ENCODE measurements at places on chromosomes 4 and X.

GRCh38 chr4:56976837-56977320 lies 527 bp downstream of the NOA1 start:
- DNase-seq: no peak

GRCh38 chr4:157804986-157805385 lies 367.8 kb downstream of the GASK1B start:
- no peak for DNase-seq

DNA sequence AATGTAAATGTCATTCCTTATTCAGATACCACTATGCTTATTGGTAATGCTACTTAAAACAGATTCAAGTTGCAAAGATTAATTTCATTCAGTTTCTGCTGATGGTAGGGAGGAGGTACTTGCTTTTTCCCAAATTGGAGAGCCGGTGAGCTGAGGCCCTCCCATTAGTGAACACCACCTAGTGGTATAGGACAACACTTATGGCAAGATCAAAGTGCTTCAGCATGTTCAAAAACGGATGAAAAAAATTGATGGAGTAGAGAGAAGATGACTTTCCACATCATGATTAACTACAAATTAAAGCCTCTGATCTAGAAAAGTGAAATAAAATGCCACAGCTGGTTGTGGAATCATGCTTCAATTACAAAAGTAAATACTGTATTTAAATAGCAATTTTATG lies 112.9 kb downstream of the MBNL3 start:
- DNase-seq: no peak

- DNase-seq: no peak
These were observed 5.8 kb downstream of the ATG4A start for GRCh38 chrX:108097380-108097779.

- DNase-seq: no peak
These were observed 171.1 kb downstream of the PDGFRA start for GRCh38 chr4:54400188-54400587.

GRCh38 chrX:111151764-111152163 lies 55.8 kb downstream of the PAK3 start:
- DNase-seq: no peak

GRCh38 chr4:157127571-157127970 lies 51.6 kb downstream of the GLRB start:
- no peak for DNase-seq

GRCh38 chr4:156472624-156473023 lies 499.0 kb downstream of the PDGFC start:
- DNase-seq: no peak

DNA sequence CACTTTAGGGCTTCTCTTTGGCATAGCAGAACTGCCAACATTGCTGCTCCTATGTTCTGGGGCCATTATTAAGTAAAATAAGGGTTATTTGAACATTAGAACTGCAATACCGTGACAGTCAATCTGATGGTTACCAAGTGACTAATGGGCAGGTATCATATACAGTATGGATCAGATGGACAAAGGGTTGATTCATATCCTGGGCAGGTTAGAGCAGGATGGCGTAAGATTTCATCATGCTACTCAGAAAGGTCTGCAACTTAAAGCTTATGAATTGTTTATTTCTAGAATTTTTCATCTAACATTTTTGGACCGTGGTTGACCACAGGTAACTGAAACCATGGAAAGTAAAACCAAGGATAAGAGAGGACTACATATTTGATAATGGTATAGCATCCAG lies 40.9 kb downstream of the BRCC3 start:
- DNase-seq: no peak

- no peak for DNase-seq
These were observed 30.8 kb downstream of the RBBP7 start for GRCh38 chrX:16839219-16839851.

DNA sequence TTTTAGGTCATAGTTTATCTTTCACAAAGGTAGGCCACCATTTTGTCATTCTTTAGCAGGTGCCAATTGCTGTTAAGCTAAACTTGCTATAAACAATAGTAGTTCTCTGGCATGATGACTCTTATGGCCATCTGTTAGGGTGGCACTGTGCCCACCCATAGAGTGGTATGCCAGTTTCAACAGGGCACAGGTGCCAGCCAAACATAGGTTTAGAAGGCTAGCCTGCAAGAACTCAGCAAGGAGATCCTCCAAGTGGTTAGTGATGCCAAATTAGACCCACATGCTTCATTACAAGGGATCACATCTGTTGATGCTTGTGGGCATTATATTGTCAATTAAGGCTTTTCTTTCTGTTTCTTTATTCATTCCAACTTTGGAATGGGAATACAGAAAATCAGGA lies 204.5 kb downstream of the FMR1NB start:
- no peak for DNase-seq

DNA sequence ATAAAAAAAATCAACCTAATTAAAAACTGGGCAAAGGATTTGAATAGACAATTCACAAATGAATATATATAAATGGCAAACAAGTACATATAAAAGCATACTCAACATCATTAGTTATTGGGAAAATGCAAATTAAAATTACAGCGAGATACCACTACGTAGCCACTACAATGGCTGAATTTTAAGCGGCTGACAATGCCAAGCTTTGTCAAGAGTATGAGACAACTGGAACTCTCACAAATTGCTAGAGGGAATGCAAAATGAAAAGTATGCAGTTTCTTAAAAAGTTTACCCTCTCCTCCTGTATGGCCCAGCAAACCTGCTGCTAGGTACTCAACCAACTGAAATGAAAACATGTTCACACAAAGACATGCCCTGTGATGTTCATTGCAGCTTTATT lies 34.8 kb downstream of the ZFP42 start:
- DNase-seq: no peak

DNA sequence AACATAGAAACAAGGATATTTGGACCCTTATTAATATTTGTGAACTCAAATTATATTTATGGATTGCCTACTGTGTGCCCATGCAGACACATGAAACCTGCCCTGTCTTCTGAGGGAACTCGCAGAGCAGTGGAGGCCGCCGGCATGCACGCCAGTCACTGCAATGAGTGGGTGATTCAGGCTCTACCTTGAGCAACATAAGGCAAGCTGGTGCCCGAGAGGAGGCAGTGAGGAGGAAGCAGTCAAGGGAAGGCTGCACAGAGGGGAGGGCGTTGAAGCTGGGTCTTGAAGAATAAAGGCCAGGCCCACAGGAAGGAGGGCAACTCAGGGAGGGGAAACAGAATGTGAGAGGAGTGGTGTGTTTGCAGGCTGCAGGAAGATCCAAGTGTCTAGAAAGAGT lies 52.8 kb downstream of the PPEF2 start:
- DNase-seq: no peak

Measured in cortex of kidney (tissue), 1 donor.